GM23338 (cell line): ENCODE measurements at places on chromosomes 2 and 18.

DNA sequence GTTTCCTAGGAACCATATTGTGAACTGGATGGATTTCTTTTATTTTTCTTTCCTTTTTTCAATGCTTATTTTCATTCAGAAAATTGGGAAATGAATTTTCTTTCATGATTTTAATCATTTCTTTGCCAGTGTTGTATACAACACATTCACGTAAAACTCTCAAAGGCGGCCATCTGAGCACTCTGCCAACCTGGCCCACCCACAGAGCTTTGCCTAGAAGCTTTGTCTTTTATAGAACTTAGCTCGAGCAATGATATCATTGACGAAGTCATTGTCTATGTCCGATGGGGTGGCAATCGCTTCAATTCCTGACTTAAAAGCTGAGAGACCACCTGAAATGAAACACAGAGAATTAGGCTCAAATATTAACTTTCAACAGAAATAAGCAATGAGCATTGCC lies 13.3 kb downstream of the LYG2 start:
- H3K27me3 ChIP-seq, result no peaks in the 10 kb centered on the region
- no peaks in the 10 kb centered on the region for H3K36me3 ChIP-seq
- no peak for DNase-seq
- H3K27ac ChIP-seq, result no peak overlapping the region
- H3K4me1 ChIP-seq, result no peaks in the 10 kb centered on the region

- peak; percentile 60 for DNase-seq
- no peak overlapping the region for H3K4me3 ChIP-seq
- no peaks in the 10 kb centered on the region for H3K36me3 ChIP-seq
- no peak overlapping the region for H3K27ac ChIP-seq
These were observed 68.7 kb downstream of the MTHFD2 start for GRCh38 chr2:74267068-74267467.

DNA sequence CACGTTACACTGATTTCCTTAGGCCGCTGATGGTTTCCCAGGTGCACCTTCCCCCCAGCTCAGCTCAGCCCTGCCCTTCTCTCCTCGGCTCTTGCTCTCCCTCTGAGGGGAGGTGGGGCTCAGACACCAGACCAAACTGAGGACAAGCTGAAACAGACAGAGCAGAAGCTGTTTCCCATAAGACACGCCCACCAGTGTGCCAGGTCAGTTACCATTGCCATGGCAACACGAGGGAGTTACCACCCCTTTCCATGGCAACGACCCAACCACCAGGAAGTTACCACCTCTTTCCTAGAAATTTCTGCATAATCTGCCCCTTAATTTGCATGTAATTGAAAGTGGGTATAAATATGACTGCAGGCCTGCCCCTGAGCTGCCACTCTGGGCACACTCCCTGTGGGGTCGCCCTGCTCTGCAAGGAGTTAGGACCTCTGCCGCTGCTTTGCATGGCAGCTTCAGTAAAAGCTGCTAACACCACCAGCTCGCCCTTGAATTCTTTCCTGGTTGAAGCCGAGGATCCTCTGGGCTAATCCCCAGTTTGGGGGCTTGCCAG lies 120.9 kb upstream of the SMIM21 start:
- DNase-seq, result peak; percentile 67
- H3K4me1 ChIP-seq, result no peaks in the 10 kb centered on the region
- no peaks in the 10 kb centered on the region for H3K36me3 ChIP-seq
- H3K27ac ChIP-seq, result no peak overlapping the region
- no peak overlapping the region for H3K4me3 ChIP-seq

- H3K36me3 ChIP-seq, result peaks cover 9% of the 10 kb centered on the region
- DNase-seq, result no peak
- no peak overlapping the region for H3K4me3 ChIP-seq
- H3K27me3 ChIP-seq, result no peaks in the 10 kb centered on the region
- H3K4me1 ChIP-seq, result no peaks in the 10 kb centered on the region
These were observed 104.9 kb upstream of the NFATC1 start for GRCh38 chr18:79290876-79291275.

DNA sequence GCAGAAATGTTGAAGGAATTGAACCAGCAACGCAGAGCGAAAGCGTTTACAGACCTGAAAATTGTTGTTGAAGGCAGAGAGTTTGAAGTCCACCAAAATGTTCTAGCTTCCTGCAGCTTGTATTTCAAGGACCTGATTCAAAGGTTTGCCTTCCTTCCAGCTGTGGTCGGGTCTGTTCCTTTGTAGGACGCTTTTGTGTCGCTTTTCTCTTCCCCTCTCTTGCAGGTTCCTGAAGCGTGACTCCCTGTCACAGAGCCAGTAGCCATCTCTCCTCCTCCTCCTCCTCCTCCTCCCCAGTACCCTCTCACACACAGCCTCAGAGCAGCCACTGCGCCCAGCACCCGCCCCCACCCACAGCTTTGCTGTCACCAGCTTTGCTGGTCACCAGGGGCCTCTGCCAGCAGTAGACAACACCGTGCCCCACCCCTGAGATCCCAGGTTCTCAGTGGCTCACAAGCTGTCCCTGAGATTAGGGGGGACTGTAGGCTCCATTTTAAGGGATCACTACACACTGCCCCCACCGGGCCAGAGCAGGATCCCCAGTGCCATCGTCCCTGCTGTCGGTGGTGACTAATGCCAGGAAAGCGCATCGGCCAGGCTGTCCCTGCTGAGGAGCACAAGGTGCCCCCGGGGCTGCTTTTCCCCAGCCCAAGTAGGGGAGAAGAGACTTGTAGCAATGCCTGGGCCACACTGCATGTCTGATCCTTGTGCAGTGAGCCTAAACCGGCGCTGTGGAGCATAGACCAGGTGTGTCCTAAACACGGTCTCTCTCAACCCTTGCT lies 242.3 kb downstream of the ATAD2B start:
- H3K27ac ChIP-seq, result no peak overlapping the region
- DNase-seq, result no peak
- H3K27me3 ChIP-seq, result no peaks in the 10 kb centered on the region
- no peaks in the 10 kb centered on the region for H3K36me3 ChIP-seq
- no peak overlapping the region for H3K4me3 ChIP-seq

- no peaks in the 10 kb centered on the region for H3K4me1 ChIP-seq
- H3K27ac ChIP-seq, result no peak overlapping the region
- DNase-seq, result no peak
- H3K4me3 ChIP-seq, result no peak overlapping the region
- H3K36me3 ChIP-seq, result no peaks in the 10 kb centered on the region
These were observed 175.9 kb downstream of the SLC4A3 start for GRCh38 chr2:219803294-219803693.

GRCh38 chr2:217943446-217944321 lies 59.1 kb downstream of the TNS1 start:
- H3K27ac ChIP-seq, result no peak overlapping the region
- peaks cover 19% of the 10 kb centered on the region; the same call in 1 of the 2 replicates for H3K4me1 ChIP-seq
- no peaks in the 10 kb centered on the region for H3K27me3 ChIP-seq
- H3K4me3 ChIP-seq, result peak overlapping the region; percentile 34; the same call in 1 of the 2 replicates

GRCh38 chr2:60662781-60663180 lies 93.3 kb upstream of the PAPOLG start:
- no peaks in the 10 kb centered on the region for H3K27me3 ChIP-seq
- DNase-seq, result no peak
- no peaks in the 10 kb centered on the region for H3K36me3 ChIP-seq
- H3K4me3 ChIP-seq, result no peak overlapping the region

DNA sequence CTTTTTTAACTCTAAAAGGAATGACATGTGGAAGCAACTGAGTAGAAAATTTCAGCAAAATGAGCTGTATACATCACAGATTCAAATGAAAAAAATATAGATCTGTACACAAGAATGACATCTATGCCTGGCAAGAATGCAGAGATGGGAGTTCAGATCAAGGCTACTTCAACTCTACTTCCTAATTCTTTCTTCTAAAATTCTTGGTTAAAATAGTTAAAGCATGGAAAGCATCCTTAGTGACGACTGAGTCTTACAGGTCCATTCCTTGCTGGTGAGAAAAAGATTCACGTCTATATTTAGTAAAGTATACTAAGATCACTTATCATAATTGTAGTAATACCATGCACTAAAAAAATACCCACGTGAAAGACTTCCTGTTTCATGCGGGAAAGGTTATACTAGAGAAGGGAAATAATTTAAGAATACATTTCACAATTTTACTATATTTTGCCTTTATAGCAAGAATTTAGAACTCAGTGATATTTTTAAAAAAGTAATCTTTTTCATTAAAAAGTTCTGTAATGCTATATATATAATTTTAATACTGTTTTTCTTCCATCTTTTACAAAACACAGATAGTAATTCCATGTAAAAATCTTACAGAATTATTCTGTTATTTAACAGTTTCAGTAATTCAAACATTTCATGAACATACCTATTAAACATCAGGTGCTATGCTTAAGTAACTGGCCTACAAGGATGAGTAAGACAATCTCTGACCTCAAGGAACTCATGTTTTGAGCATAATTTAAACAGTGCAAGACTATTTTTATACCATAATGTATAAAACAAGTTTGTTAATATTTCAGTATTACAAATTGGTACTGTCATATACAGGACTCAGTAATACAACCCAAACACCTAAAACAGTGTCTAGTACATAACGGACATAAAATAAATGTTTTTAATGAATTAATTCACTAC lies 159.6 kb downstream of the BAZ2B start:
- DNase-seq, result no peak
- no peak overlapping the region for H3K27ac ChIP-seq
- no peak overlapping the region for H3K4me3 ChIP-seq
- no peaks in the 10 kb centered on the region for H3K4me1 ChIP-seq

- H3K36me3 ChIP-seq, result no peaks in the 10 kb centered on the region
- no peak overlapping the region for H3K4me3 ChIP-seq
- DNase-seq, result no peak
- peak overlapping the region; percentile 52 for H3K27ac ChIP-seq
- H3K27me3 ChIP-seq, result no peaks in the 10 kb centered on the region
- peaks cover 9% of the 10 kb centered on the region for H3K4me1 ChIP-seq
These were observed 104.1 kb downstream of the CHN1 start for GRCh38 chr2:174901075-174901474.

- no peak for DNase-seq
- H3K27me3 ChIP-seq, result no peaks in the 10 kb centered on the region
- no peak overlapping the region for H3K27ac ChIP-seq
- H3K4me3 ChIP-seq, result no peak overlapping the region
These were observed 31.7 kb downstream of the ACMSD start for GRCh38 chr2:134869946-134870736.

DNA sequence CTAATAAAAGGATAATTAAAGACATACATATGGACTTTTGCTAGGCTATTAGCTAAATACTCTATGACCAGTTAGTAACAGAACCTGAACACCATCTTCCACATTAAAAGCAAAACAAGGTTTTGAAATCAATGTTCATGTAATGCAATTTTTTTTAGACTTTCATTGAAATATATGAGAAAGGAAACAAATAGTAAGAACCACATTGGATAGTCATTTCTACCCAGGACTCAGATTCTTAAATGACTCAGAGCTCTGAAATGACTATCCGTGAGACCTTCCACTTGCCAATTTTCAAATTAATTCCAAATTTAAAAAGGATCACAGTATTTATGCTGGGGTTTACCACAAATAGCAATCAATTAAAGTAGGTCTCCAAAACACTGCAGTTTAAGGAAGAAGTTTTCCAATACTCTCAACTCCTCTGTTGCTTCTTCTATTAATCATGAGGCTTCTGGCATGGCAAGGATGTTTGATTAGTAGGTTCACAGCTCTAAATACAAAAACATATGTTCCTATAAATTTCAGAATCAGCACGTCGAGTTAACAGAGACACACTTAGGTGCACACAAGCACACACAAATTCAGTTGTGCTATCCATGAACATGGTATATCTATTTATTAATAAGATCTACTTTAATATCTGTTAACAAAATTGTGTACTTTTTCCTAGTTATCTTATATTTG lies 841.0 kb downstream of the RNF144A start:
- no peaks in the 10 kb centered on the region for H3K27me3 ChIP-seq
- no peaks in the 10 kb centered on the region for H3K4me1 ChIP-seq
- peaks cover 10% of the 10 kb centered on the region for H3K36me3 ChIP-seq
- no peak overlapping the region for H3K4me3 ChIP-seq
- H3K27ac ChIP-seq, result no peak overlapping the region
